Stimulated activated CD4-positive, alpha-beta T cell treated with anti-CD3 and anti-CD28 coated beads, Interleukin-4, amount 100 ng/mL, for 4 hours (primary cell): ENCODE measurements at places on chromosomes 7 and 10.

GRCh38 chr7:10770176-10770575, 203.5 kb upstream of the PHF14 start:
- DNase-seq = no peak

- no peak for DNase-seq
Observed at GRCh38 chr10:131387018-131387529, 75.6 kb upstream of the TCERG1L start.

- DNase-seq = no peak
Observed at GRCh38 chr7:120628251-120628650, 229.7 kb downstream of the TSPAN12 start.

DNA sequence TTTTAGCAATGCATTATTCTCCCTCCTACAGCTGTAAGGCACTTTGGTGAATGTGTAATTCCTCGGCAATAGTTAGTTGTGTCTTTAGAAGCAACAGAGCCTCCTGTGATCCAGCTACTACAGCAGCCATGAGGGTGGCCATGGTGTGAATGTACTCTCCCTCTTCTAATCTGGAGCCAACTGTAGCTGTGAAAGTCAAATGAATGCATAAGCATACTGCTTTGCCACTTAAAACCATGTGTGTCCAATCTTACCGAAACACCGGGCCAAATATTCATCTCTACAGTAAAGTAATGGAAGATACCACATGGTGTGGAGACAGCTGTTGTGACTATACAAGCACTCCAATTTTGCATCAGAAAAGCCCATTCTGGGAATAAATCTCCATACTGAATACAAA, 195.0 kb downstream of the DNAJC1 start:
- DNase-seq = no peak

DNA sequence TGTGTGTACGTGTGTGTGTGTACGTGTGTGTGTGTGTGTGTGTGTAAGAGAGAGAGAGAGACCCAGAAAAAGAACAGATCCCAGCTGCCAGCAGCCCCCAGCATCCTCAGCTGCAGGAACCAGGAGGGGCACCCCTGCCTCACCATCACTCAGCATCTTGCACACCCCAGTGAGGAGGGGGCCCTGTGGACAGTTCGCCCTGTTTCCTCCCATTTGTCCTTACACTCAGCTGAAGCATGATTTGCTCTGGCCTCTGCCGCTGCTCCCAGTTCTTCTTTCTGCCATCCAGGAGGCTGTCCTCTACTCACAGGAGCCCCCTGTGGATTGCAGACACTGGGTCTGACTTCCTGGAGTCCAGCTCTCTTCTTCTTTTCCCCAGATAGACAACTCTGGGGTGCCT, 9.7 kb downstream of the GPR26 start:
- DNase-seq = no peak

DNA sequence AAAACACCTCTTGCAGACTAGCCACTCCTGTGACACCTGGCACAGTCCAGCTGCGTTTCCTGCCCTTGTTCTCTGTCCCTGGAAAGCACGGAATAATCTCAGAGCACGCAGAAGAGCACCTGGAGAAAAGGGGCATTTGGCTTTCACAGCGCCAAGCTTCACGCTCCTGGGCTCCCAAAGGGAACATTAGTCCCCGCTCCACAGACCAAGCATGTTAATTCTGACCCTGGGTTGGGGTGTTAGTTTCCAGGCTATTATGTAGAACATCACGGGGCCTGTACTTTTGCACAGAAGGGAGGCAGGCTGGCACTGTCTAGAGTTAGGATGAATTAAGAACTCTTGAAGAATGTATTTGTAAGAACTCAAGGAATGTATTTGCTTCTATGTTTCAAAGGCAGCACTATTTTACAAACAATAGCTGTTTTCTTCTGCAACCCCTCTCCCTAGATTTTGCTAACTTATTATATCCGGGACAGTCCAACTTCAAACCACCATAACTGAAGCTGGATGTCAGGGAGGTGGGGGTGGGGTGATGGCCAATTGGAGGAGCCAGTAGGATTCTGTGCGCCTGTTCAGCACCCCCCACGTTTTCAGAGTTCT, 62.2 kb upstream of the TRIM8 start:
- DNase-seq = no peak

DNA sequence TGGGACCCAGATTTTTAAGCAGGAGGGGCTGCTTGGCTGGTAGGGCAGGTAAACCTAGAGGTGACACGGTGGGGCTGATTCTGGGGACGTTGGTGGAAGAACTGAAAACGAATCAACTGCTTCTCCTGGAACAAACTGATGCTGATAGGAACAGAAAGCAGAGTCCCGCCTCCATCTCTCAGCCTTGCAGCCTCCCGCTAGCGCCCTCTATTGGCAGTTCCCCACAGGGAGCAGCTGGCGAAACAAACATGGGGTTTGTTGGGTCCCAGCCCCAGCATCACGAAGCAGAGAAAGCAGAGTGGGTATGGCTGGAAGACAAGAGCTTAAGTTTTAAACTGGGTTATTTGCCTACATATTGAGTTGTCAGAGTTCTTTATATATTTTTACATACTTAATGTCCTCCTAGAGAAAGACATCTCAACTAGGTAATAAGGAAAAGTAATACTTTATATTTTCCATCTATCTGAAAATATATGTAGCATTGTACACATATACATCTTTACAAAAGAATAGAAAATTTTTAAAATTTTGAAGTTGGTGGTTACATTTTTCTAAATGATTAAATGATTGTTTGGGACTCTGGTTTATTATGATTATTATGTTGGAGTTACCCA, 42.3 kb upstream of the FOXI2 start:
- DNase-seq = peak; percentile 3

- DNase-seq = no peak
Observed at GRCh38 chr10:32417911-32418547, 27.9 kb upstream of the CCDC7 start.

- no peak for DNase-seq
Observed at GRCh38 chr10:78972160-78972946, 96.4 kb upstream of the ZMIZ1 start.

DNA sequence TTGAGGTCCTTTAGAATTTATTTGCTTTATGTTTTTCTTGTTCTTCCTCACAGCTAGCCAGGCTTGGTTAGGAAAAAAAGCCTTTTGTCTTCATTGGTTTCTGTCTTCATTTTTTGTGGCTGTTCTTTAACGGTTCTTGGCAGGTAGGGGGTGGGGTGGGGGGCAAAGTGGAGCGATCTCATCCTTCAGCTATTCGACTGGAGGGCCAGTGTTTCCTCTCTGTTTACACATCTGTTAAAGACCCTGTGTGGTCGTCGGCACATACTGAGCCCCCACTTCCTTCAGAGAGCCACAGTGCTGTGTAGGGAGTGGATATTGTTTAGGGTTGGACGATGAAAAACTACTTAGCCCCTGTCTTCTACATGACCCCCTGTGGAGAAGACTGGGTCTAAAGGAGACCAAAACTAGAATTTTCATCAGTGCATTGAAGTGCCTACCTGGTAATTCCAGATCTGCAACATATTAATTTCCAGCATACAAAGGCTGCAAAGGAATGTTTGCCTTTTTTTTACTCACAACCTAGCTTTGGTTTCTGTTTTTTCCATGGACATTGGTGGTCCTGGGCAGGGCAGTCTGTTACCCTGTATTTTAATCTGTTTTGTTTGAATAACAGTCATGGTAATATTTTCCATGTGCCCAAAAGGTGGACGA, 29.0 kb downstream of the PRPF18 start:
- DNase-seq = no peak

DNA sequence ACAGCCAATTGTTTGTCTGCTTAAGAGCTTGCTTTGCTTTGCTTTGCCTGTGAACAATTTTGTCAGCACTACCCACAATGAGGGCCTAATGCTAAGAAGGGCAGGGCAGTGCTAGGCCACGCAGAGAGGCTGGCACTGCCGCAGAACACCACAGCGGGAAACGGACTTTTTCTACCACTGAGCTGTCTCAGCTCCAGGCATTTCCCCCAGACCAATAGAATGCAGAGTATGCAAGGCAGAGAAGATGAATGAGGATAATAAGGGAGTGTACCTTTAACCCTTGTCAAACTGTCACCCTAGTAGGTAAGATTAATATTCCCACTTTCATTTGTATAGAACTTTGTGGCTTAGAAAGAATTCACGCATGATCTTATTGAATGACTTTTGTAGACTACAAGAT, 104.5 kb downstream of the SH3PXD2A start:
- DNase-seq = no peak

GRCh38 chr7:105825371-105825770, 51.0 kb downstream of the ATXN7L1 start:
- DNase-seq = no peak

DNA sequence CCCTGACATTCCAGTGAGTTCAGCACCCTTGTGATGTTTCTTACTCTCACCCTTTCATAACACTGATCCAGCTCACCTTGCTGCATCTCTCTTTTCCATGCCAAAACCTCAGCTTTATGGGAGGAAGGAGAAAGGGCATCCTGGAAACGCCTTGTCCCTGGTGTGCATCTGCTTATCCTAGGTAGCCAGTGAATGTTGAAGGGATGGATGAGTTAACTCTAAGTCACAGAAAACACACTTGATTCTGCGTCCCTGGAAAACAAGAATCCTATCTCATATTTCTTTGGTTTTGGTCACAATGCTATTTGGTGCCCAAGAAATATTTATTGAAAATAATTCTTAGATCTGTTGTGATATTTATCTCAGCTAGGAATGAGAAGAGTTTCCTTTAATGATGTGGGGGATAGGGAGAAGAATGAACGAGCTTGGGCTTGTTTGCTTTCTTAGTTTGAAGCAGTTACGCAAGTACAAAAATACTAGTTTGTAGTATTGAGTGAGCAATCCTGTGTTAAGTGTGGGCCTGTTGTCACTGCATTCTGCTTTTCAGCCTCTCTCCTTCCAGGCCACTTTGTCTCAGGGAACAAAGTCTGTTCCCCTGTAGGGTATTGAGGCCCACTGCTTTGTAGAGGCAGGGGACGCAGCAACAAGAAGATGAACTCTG, 126.5 kb downstream of the ARID5B start:
- no peak for DNase-seq

GRCh38 chr10:15849316-15849715, 11.0 kb downstream of the MINDY3 start:
- no peak for DNase-seq

DNA sequence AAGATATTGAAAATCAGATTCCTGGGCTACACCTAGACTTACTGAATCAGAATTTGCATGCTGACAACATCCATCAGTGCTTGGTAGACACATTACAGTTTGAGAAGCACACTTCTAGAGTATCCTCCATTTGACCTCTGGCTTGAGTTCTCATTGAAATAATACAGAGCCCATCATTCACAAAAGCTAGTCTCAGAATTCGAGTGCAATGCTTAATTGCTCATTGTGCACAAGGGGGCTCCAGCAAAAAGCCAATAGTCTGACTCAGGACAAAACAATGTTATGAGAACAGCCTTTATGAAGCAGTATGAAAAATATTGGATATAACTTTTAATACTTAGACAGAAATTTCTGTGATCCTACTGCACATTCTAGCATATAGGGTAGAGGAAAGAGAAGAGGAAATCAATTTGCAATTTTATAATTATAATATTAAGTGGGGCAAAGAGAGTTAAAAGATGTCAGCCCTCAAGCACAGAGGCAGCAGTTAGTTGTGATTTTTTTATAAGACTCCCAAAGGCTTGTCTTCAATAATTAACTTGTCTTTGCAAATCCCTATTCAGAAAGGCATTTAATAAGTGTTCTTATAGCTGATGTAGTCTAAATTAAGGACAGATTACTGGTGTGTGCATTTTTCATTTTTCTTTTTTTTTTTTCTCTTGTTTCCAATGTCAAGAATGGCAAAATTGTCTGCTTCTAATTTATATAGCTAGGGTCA, 105.8 kb upstream of the ANK3 start:
- no peak for DNase-seq

GRCh38 chr7:1981201-1981877, 251.4 kb downstream of the MAD1L1 start:
- no peak for DNase-seq

GRCh38 chr7:127683776-127684681, 32.0 kb downstream of the SND1 start:
- no peak for DNase-seq

- no peak for DNase-seq
Observed at GRCh38 chr7:51240868-51241267, 75.7 kb downstream of the COBL start.

DNA sequence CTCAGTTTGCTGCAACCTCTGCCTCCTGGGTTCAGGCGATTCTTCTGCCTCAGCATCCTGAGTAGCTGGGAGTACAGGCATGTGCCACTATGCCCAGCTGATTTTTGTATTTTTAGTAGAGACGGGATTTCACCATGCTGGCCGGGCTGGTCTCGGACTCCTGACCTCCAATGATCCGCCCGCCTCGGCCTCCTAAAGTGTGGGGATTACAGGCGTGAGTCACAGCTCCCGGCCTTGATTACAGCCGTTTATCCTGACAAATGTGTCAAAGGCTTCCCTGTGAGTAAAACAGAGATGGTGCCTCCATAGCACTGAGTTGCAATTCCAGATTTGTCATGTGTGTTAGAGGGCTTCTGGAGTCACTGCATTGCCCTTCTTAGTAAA, 273.7 kb downstream of the CCDC3 start:
- no peak for DNase-seq

DNA sequence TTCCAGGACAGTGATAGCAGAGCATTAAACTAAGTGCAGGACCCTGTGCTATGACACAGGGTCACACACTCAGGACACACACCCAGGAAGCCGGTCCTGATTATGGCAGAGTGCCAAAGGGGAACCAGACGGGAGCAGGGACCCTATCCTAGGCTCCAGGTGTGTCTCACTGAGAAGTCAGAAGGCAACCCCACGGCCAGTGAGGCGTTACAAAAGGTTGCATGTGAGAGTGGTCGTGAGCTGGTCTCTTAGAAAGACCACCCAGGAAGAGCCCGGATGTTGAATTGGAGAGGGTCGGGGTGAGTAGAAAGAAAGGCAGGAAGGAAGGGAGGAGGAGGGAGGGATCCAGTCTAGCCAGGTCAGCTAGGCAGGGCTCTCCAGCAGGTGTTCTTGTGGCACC, 31.0 kb downstream of the FRMPD2 start:
- DNase-seq = no peak

DNA sequence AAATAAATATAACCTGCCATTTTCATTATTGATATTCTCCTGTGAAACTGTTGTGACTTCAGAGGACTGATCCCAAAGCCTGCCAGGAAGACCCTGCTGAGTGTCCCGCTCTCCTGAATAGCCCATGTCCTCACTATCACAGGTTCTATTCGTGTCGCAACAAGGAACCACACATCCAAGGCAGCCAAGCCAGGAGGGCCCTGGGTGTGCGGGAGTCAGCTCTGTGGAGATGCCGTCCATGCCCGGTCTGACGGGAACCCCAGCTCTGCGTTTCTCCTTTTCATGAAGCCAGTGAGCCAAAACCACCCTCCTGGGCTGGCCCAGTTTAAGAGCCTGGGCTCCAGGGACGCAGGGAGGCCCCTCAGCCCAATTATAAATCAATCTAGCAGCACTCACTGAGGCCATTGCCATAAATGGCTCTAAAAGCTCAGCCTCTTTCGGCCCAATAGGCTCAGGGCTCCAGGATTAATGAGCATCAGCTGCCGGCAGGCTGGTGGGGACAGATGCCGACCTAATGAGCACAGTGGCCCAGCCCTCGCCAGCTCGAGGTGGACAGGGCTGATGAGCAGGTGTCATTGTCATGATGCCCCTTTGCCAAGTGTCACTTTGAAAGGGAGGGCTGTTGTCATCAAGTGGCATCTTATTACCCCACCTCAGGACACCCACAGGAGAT, 177.9 kb downstream of the PLXNA4 start:
- DNase-seq = no peak

GRCh38 chr7:112806156-112806555, 16.0 kb upstream of the TMEM168 start:
- DNase-seq = no peak
